ENCODE measurements at places on chromosomes 6 and 20. TPM values are rescaled to one million over a fixed set of nuclear protein-coding genes. Genes with fewer than 3 reads are reported as not detected.

- no peak for DNase-seq
- no peaks in the 10 kb centered on the region for H3K4me1 ChIP-seq
- H3K36me3 ChIP-seq: no peaks in the 10 kb centered on the region
- H3K27ac ChIP-seq: no peak overlapping the region
- H3K27me3 ChIP-seq: no peaks in the 10 kb centered on the region
These were observed 159.3 kb upstream of the MARCKS start for GRCh38 chr6:113697632-113698410.

DNA sequence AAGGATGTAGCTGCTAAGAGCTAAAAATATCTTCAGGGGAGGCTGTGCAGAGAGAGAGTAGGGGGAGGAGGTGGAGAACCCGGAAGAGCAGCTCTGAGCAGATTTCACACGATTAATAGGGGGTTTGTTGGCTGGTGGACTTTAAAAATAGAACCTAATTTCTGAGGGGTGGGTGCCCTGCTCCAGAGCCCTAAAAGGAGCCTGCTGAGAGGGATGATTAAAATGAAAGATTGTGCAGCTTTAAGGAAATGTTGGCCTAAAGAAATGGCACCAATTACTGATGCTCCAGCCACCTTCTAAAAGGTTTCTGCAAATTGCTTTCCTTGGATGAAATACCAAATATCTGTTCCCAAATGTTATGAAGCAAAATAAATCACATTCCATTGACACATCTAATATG, 202.8 kb upstream of the BTBD3 start:
- no peak overlapping the region for H3K27ac ChIP-seq
- no peak for DNase-seq
- no peak overlapping the region for H3K4me3 ChIP-seq
- H3K27me3 ChIP-seq: no peaks in the 10 kb centered on the region
- no peaks in the 10 kb centered on the region for H3K4me1 ChIP-seq

- no peak overlapping the region for H3K4me3 ChIP-seq
- H3K27me3 ChIP-seq: no peaks in the 10 kb centered on the region
- H3K4me1 ChIP-seq: no peaks in the 10 kb centered on the region
- no peak overlapping the region for H3K27ac ChIP-seq
- H3K36me3 ChIP-seq: no peaks in the 10 kb centered on the region
- DNase-seq: no peak
These were observed 273.4 kb upstream of the SASH1 start for GRCh38 chr6:148069256-148069655.

- peaks cover 6% of the 10 kb centered on the region for H3K27me3 ChIP-seq
- H3K4me3 ChIP-seq: no peak overlapping the region
- no peak overlapping the region for H3K27ac ChIP-seq
- no peak for DNase-seq
These were observed 167.7 kb downstream of the SYNDIG1 start for GRCh38 chr20:24637087-24637486.

GRCh38 chr6:79617518-79617941, 13.6 kb upstream of the SH3BGRL2 start:
- no peak for DNase-seq
- no peaks in the 10 kb centered on the region for H3K27me3 ChIP-seq
- no peaks in the 10 kb centered on the region for H3K36me3 ChIP-seq

- H3K27ac ChIP-seq: no peak overlapping the region
- H3K27me3 ChIP-seq: no peaks in the 10 kb centered on the region
- no peaks in the 10 kb centered on the region for H3K4me1 ChIP-seq
- no peak overlapping the region for H3K4me3 ChIP-seq
- no peak for DNase-seq
These were observed 5.3 kb upstream of the PM20D2 start for GRCh38 chr6:89140347-89141156.

DNA sequence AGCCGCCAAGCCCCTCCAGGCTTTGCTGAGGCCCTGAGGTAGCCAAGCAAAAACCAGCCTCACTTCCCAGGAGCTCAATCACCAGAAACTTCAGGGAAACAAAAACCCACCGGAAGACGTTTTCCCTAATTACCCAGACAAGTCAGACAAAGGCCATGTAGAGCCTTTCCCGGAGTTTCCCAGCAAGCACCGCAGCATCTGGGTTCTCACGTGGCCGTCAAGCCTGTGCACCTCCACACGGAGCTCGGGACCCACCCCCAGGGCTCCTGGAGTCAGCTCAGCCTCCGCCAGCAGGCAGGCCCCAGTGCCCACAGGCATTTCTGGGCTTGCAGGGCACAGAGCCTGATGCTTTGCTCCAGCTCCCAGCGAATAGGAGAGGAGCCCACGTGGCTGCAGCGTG, 10.1 kb upstream of the MRGBP start:
- H3K4me1 ChIP-seq: peaks cover 1% of the 10 kb centered on the region
- no peaks in the 10 kb centered on the region for H3K36me3 ChIP-seq
- no peaks in the 10 kb centered on the region for H3K27me3 ChIP-seq
- H3K4me3 ChIP-seq: no peak overlapping the region

GRCh38 chr20:16292226-16292880, 280.9 kb downstream of the KIF16B start:
- no peaks in the 10 kb centered on the region for H3K4me1 ChIP-seq
- no peak overlapping the region for H3K4me3 ChIP-seq
- no peak for DNase-seq
- no peaks in the 10 kb centered on the region for H3K36me3 ChIP-seq
- H3K27ac ChIP-seq: no peak overlapping the region

- no peaks in the 10 kb centered on the region for H3K27me3 ChIP-seq
- H3K27ac ChIP-seq: no peak overlapping the region
- no peak overlapping the region for H3K4me3 ChIP-seq
- H3K4me1 ChIP-seq: no peaks in the 10 kb centered on the region
- no peak for DNase-seq
These were observed 28.4 kb upstream of the GSTA3 start for GRCh38 chr6:52937908-52938307.

- no peak overlapping the region for H3K4me3 ChIP-seq
- no peak overlapping the region for H3K27ac ChIP-seq
- peaks cover 34% of the 10 kb centered on the region for H3K4me1 ChIP-seq
These were observed 31.4 kb downstream of the RALGAPA2 start for GRCh38 chr20:20680991-20681508.

- no peaks in the 10 kb centered on the region for H3K4me1 ChIP-seq
- no peak overlapping the region for H3K27ac ChIP-seq
- DNase-seq: no peak
- no peaks in the 10 kb centered on the region for H3K36me3 ChIP-seq
- H3K4me3 ChIP-seq: no peak overlapping the region
These were observed 102.8 kb upstream of the BEND3 start for GRCh38 chr6:107218142-107218541.

GRCh38 chr20:33554914-33555420, 65.1 kb downstream of the CBFA2T2 start:
- H3K27ac ChIP-seq: peak overlapping the region; percentile 24
- H3K4me3 ChIP-seq: no peak overlapping the region
- no peak for DNase-seq
- no peaks in the 10 kb centered on the region for H3K36me3 ChIP-seq
- H3K4me1 ChIP-seq: peaks cover 17% of the 10 kb centered on the region
- no peaks in the 10 kb centered on the region for H3K27me3 ChIP-seq

DNA sequence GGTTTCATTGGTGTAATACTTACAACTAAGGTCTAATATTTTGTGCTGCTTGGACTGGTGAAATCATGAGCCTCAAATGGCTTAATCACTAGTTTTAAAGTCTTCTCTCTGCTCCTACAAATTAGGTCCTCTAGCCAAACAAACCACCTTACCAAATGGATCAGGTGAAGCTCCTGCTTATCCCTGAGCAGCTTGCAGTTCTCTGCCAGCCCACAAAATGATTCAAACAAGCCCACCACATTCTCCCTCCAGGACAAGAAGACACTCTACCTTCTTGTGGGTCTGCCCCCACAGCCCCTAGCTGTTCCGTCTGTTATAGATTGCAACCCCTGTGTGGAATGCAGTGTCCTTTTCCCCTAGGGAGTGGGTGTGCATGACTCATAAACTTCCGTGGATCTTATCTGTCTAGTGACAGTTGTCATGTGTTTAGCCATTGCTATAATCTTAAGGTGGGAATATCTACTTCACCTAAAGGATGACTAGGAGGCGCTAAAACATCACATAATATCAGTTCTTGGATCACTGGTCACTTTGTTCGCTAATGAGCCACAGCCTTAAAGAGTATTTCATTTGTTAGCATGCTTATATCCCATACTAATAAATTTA, 940.5 kb upstream of the MANEA start:
- H3K27ac ChIP-seq: no peak overlapping the region
- H3K36me3 ChIP-seq: no peaks in the 10 kb centered on the region
- no peaks in the 10 kb centered on the region for H3K4me1 ChIP-seq
- DNase-seq: no peak
- no peak overlapping the region for H3K4me3 ChIP-seq
- no peaks in the 10 kb centered on the region for H3K27me3 ChIP-seq

DNA sequence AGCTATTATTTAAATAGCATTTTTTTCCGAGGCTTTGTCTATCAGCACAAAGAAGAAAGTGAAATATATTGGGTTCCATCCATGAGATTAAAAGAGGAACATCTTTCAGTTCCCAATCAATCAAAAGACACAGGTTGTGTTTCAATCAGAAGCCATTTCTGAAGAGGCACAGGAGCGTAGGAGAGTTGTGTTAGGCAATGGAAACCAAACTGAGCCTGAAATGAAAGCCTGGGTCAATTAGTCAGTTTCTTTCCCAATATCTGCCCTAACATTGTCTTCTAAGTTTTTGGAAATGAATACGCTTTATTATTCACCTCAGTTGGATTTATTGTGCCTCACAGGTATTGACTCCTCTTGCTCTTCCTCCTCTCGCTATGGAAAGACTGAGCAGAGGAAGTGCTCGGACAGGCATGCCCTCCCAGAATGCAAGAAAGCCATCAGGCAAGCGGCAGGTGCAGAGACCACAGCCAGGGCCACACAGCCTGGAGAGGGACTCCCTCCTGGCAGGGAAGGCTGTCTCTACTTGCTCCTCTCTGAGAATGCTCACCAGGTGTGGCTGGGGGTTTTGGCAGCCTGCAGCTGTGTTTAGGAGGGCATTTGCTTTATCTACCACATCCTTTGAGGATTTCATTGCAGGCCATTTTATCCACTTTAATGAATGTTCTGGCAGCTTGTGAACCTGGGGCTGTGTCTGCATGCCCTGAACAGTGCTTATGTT, 100.8 kb upstream of the NEDD9 start:
- no peak overlapping the region for H3K27ac ChIP-seq
- H3K4me3 ChIP-seq: no peak overlapping the region
- DNase-seq: no peak
- peaks cover 18% of the 10 kb centered on the region for H3K4me1 ChIP-seq

GRCh38 chr20:1323256-1323655, 5.7 kb downstream of the SDCBP2 start:
- H3K36me3 ChIP-seq: no peaks in the 10 kb centered on the region
- no peak overlapping the region for H3K4me3 ChIP-seq
- H3K27ac ChIP-seq: peak overlapping the region; percentile 100
- no peaks in the 10 kb centered on the region for H3K27me3 ChIP-seq
- DNase-seq: no peak

- H3K36me3 ChIP-seq: no peaks in the 10 kb centered on the region
- no peak overlapping the region for H3K4me3 ChIP-seq
- no peak for DNase-seq
- no peaks in the 10 kb centered on the region for H3K27me3 ChIP-seq
- no peak overlapping the region for H3K27ac ChIP-seq
These were observed 371.9 kb upstream of the CHD6 start for GRCh38 chr20:41989935-41990635.

GRCh38 chr6:11598687-11599086, 61.1 kb downstream of the TMEM170B start:
- H3K4me3 ChIP-seq: no peak overlapping the region
- H3K27ac ChIP-seq: no peak overlapping the region
- no peaks in the 10 kb centered on the region for H3K4me1 ChIP-seq
- DNase-seq: no peak

- peaks cover 6% of the 10 kb centered on the region for H3K4me1 ChIP-seq
- peak; percentile 63 for DNase-seq
- H3K27me3 ChIP-seq: peaks cover 9% of the 10 kb centered on the region
- no peak overlapping the region for H3K4me3 ChIP-seq
- H3K36me3 ChIP-seq: no peaks in the 10 kb centered on the region
These were observed 231.3 kb downstream of the ERMARD start for GRCh38 chr6:169982461-169983386.

DNA sequence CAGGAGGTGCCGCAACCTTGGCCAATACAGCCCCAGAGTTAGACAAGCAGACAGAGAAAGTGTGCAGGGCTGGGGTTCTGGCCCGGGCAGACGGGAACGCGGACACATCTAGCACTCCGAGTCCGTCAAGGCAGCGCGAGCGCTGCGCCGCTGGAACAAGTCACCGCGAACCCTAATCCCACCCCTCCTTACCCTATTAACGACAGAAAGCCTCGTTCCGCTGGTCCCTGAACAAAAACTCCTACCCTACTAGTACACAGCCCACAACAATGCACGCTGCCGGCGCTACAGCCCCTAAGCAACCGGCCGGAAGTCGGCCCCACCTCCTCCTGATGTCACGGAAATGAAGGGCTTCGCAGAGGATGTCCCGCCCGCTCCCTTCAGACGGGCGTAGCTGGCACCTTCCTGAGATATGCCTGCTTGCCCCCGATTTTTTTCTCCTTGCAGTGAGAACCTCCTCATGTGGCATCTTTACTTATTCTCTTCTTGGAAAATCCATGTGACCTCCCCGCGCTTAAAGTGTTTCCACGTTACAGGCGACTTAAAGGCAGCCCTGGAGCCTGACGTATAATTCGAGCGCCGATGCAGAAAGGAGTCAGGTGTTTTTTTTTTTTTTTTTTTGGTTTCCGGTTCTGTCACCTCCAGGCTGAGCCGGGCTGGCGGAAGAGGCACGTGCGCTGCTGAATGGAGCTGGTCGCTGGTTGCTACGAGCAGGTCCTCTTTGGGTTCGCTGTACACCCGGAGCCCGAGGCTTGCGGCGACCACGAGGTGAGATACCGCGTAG, at the start of the genes C6orf52 and PAK1IP1:
Gene C6orf52 (minus strand): TSS at position 315 of the 784 bp plus-strand sequence. CDS start 7,066 bp downstream, outside the sequence.
Gene PAK1IP1 (plus strand): TSS at position 671 of the 784 bp plus-strand sequence. CDS start 14 bp downstream, at position 685.
- peaks cover 22% of the 10 kb centered on the region for H3K4me1 ChIP-seq
- peak within 1 kb of the TSS; percentile 96 for H3K27ac ChIP-seq
- peaks cover 20% of the 10 kb centered on the region for H3K36me3 ChIP-seq
- H3K27me3 ChIP-seq: no peaks in the 10 kb centered on the region
- H3K4me3 ChIP-seq: peak within 1 kb of the TSS; percentile 83

GRCh38 chr20:13255356-13255755, 34.3 kb downstream of the ISM1 start:
- no peak overlapping the region for H3K4me3 ChIP-seq
- no peaks in the 10 kb centered on the region for H3K36me3 ChIP-seq
- H3K27ac ChIP-seq: no peak overlapping the region
- DNase-seq: no peak
- H3K4me1 ChIP-seq: no peaks in the 10 kb centered on the region
- H3K27me3 ChIP-seq: no peaks in the 10 kb centered on the region

DNA sequence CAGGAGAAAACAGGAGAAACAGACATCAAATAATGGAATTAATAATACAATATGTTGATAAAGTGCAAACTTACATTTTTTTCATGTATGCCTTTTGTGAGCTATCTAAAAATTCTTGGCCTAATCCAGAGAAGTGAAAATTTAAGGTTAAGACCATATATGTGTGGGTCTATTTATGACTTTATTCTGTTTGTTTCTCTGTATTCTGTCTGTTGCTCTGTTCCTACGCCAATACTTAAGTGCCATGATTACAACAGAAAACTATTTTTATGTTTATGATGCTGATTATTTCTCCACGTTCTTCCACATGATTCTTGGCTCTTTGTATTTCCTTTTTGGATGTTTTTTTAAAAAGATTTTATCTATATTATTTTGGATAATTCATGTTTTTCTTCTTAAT, 109.6 kb upstream of the MAP3K4 start:
- H3K4me3 ChIP-seq: no peak overlapping the region
- no peaks in the 10 kb centered on the region for H3K36me3 ChIP-seq
- no peak for DNase-seq
- H3K27me3 ChIP-seq: no peaks in the 10 kb centered on the region
- H3K27ac ChIP-seq: no peak overlapping the region
- no peaks in the 10 kb centered on the region for H3K4me1 ChIP-seq

ZBTB12 gene
- total RNA-seq: 3.5 TPM

TXLNB gene
- 1.3 TPM for total RNA-seq

RSPH3 gene
- total RNA-seq: 17.2 TPM

SLA2 gene
- 1.9 TPM for total RNA-seq

MAP7 gene
- total RNA-seq: 23.2 TPM

RAB32 gene
- total RNA-seq: 36.8 TPM

LMBRD1 gene
- total RNA-seq: 66.7 TPM
